D341Med (cell line): ENCODE measurements at places on chromosomes 6 and 20.

- peak; percentile 65 for DNase-seq
Observed at GRCh38 chr6:13624871-13625288, 9.7 kb downstream of the NOL7 start.

- DNase-seq, result no peak
Observed at GRCh38 chr6:39572661-39573340, 152.4 kb downstream of the KIF6 start.

DNA sequence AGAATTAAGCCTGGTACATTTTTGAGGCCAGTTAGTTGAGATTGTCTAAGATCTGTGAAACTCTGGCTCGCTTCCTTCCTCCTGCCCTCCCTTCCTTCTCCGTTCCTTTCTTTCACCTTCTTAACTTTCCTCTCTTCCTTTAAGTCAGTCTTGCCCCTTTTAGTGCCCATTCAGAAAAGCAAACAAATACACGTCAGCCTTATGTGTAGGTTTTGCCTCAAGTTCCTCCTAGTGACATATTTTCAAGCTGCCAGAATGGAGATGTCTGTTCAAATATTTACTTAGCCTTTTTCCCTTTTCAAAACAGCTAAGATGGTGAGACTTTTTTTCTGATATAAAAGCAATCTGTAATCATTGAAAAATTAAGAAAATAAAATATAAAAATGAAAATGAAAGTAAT lies 178.4 kb downstream of the FARS2 start:
- DNase-seq, result no peak

DNA sequence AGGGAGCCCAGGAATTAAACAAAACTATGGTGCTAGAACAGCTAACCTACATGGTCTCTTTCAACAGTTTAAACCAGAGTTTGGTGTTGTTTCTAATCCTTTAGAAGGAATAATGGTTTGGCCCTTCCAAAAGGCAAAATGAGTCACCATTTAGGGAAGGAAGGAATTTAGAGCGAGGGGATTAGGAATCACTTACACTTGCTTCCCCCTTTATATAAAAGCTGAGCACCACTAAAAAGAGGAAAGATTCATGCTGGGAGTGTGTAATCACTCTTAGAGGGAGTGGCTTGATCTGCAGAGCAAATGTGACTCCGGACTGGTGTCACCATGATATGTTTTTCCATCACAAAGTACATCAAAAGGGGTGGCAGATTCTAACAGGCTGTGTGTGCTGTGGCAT lies 63.6 kb downstream of the F13A1 start:
- DNase-seq, result no peak

DNA sequence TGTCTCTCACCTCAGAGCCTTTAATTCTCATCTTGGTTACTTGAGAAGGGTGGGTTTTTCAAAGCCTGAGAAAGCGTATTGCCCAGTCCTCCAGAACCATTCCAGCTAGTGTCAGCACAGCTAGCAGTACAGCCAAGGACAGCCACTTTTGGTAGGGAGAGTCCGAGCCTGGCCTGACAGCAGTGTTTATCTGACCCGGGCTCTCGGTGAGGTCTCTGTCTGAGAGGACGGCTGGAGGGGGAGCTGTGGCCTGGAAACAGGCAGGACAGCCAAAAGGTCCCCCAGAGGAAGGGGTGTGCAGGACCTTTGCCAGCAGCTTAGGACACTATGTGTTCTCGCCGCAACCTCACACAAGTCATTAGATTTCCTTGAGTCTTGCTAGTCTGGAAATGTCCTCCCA lies 38.8 kb downstream of the LYRM2 start:
- DNase-seq, result no peak

GRCh38 chr20:14915356-14915755 lies 577.9 kb upstream of the FLRT3 start:
- DNase-seq, result no peak

- DNase-seq, result no peak
Observed at GRCh38 chr6:33838983-33839382, 35.2 kb upstream of the MLN start.

GRCh38 chr20:51019656-51020592 lies 3.0 kb downstream of the KCNG1 start:
- DNase-seq, result peak; percentile 63

GRCh38 chr20:45156713-45157112 lies 18.0 kb upstream of the PI3 start:
- DNase-seq, result no peak
